Ovary (tissue), 10 donors: ENCODE measurements at places on chromosomes 16 and 17. TPM values are rescaled to one million over a fixed set of nuclear protein-coding genes. Genes with fewer than 3 reads are reported as not detected.

The CCDC182 gene
- not detected for total RNA-seq

DNA sequence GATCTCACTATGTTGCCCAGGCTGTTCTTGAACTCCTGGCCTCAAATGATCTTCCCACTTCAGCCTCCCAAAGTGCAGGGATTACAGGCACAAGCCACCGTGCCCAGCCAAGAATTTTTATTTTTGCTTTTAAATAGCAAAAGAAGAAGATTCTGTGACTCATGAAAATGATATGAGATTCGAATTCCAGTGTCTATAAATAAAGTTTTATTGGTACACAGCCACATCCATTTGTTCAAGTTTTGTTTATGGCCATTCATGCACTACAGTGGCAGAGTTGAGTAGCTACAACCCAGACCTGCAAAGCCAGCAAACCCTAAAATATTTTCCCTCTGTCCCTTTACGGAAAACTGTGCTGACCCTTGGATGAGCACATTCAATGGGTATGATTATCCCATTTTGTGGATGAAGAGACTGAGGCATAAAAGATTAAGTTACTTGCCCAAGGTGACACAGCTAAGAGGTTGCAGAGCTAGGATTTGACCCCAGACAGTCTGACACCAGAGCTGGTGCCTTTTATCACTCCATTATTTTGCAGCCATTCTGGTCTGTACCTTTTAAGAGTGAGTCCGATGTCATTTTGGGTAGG lies 34.2 kb downstream of the SCNN1G start:
- no peak for DNase-seq

DNA sequence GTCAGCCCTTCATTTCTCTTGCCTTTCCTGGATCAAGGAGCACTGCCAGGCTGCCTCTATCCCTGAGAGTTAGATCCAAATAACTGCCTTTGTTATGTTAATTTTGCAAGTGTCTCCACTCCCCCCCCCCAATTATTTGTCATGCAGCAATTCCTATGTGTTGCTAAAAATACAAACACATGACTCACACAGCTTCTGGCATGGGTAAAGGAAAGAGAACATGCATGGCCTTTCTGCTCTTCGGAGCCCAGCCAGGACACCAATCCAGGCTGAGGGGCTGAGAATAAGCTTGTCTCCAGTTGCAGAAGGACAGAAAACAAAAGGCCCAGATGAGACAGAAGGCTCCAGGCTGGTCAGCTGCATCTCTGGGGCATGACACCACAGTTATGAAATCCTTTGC lies 148.0 kb upstream of the TNRC6C start:
- no peak for DNase-seq

- no peak for DNase-seq
Observed at GRCh38 chr17:57584050-57584551, 161.0 kb downstream of the CCDC182 start.

DNA sequence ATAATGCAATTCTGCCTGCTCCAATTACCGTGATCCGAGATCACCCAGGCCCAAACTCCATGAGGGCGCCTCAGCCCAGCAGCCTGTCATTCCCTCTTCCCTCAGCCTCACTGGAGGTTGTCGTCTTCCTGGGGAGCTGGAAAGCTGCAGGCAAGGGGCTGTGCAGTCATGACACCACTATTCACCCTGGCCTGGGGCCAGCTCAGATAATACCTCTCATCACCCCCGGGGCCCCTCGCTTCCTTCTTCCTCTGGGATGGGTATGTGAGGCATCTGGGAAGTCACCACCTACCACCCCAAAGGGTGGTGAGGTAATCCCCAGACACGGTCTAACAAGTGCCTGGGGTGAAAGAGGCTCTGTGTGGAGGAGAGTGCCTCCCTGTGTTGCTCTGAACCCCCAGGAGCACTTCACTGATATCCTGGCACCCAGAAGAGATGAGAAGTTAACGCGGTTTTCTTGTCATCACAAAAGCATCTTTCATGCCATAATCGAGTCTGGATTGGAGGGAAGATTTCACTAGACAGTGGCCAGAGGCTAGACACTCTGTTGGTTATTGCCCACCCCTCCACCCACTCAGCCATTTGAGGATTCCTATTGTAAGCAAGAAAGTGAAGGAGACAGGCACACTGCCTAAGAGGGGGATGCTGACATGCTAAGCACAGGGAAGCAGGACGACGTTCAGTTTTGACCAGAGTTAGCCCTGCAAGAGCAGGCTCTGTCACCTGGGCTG lies 18.4 kb downstream of the CFAP20 start:
- no peak for DNase-seq

DNA sequence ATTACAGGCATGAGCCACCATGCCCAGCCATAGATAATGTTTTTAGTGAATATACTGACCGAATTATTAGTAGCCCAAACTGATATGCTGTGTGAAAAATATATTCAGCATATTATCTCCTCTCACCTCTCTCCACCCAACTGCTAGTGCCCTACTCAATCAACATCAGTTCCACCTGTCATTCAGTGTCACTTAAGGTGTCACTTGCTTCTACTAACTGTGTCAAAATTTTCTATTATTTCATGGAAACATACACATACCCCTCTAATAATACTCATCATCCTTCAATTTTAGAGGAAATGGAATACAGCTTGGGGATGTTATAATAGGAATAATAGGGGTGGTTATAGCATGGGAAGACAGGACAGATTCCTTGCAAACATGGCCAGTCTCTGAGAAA lies 12.6 kb downstream of the EFCAB3 start:
- DNase-seq: no peak

The SHMT1 gene
- total RNA-seq: 32.8 TPM

The HOXB5 gene
- total RNA-seq: not detected

- DNase-seq: no peak
Observed at GRCh38 chr16:1444730-1445517, 568 bp upstream of the CCDC154 start.

The FBXO39 gene
- total RNA-seq: 1.6 TPM

DNA sequence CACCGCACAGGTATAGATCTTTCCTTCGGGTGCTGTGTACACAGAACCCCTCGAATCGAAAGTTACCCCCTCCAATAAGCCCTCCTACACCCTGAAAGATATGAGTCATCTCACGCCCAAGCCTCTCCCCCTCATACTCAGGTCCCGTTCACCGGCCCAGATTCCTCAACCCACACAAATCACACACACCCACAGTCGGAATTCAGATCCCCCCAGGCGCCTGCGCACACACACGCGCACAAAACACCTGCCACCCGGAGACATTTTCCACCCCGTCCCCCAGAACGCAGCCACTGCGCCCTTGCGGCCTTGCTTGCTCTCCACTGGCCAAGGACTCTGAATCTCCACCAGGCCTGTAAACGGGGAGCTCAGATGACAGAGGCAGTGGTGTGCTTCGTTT lies 4.9 kb downstream of the JPH3 start:
- no peak for DNase-seq

The NRN1L gene
- 2.5 TPM for total RNA-seq

DNA sequence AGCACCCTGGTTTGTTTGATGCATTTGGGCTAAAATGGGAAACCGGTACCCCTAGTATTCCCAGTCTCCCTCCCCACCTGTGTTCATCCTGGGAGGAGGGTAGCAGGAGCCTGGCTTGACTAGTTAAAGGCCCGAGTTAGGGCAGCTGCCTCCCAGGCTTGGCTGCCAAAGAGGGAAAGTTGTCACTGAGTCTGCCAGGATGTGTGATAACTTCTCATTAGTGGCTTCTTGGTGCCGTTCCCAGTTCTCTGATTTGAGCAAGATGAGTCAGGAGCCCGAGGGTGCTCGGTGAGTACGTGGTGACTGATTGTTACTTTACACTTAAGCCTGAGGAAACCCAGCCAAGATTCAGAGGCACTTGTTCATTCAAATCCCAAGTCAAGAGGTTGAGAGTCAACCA lies 2.5 kb downstream of the KRT32 start:
- peak; percentile 46 for DNase-seq

The TMC8 gene
- 3.1 TPM for total RNA-seq

DNA sequence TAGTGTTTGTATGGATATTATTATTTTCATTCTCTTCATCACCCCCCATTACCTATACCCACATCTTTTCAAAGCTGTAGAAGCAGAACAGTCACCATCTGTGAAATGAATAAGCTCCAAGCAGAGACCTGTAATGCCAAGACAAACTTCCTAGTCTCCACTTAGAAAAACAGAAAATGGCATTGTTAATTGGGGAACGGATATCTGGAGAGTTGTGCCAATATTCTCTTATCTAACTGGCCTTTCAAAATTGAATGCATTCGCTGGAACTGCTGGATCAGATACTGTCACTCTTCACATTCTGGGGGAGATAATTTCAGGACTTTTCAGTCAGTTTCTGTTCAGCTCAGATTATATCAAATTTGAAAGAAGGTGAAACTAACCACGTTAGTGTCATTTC lies 464.4 kb upstream of the GOT2 start:
- no peak for DNase-seq

DNA sequence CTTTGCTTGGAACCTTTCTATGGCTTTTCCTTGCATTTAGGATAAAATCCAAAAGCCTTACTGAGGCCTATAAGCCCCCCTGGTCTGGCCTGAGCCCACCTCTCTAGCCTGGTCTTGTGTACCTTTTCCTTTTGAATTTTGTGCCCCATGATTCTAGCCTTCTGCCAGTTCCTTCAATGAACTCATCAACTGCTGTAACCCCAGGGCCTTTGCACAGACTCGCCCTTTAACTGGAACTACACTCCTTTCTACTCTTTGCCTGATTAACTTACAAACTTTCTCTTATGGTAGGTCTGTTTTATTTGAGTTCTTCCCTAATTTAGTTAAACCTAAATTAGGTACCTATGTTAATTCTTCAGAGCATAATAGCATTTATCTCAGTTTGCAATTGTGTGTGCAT lies 24.2 kb downstream of the GJD3 start:
- no peak for DNase-seq

DNA sequence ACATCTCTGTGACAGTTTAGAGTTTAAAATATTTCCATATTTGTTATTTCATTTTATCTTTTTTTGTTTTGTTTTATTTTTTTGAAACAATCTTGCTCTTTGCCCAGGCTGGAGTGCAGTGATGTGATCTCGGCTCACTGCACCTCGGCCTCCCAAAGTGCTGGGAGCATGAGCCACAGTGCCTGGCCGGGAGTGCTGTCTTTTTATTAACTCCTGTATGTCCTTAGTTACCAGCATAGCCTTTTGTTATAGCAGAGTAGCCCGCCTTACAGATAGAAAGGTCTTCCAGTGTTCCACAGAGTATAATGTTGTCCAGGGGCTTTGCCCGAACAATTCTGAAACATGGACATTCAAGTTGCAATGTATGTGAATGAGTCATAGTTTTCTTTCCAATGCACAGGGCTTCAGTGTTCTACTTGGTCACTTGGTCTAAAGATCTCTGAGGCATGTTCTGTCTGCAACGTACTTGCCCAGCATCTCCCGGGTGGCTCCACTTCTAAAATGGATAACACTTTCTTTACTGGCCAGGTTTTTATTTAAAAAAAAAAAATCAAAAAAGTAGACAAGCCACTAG lies 125.6 kb downstream of the KCNJ18 start:
- no peak for DNase-seq

The OTOP2 gene
- not detected for total RNA-seq

- no peak for DNase-seq
Observed at GRCh38 chr17:39627047-39627711, 427 bp downstream of the PPP1R1B start.

DNA sequence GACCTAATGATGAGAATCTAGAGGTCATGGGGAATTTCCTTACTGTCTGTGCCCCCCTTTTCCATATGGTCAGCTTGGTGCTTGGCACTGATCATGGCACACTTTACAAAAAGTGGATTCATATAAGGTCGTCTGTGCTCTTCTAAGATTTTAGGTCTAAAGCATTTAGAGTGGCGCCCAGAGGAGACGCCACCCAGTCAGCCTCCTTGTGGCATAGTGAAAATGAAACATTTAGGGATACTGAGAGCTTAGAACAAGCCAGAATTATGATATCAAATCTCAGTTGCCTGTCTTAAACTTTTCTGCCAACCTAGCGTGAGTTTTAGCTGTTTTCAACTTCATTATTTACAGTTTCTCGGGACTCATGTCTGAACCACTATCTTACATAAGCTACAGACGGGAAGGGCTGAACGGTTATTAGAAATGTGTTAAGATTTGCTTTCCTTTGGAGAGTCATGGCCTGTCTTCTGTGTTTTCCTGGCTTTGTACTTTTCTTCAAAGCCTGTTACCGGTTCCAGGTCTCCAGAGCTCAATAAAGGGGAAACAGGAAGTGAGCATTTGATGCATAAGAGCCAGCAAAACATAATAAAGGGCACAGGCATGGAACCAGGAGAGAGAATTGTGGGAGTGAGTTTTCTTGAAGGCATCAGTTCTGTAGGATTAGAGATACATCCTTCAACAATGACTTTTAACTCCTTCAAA lies 13.7 kb downstream of the ZNRF1 start:
- DNase-seq: no peak

The ASPA gene
- total RNA-seq: 2.9 TPM

The RCVRN gene
- 0.82 TPM for total RNA-seq

GRCh38 chr17:5718726-5719125 lies 134.4 kb upstream of the NLRP1 start:
- no peak for DNase-seq

The NOD2 gene
- 1.1 TPM for total RNA-seq

The CCL17 gene
- not detected for total RNA-seq
